Stimulated activated CD8-positive, alpha-beta memory T cell treated with anti-CD3 and anti-CD28 coated beads, Interleukin-4, amount 100 ng/mL, for 4 hours (primary cell): ENCODE measurements at places on chromosomes 3 and 15.

GRCh38 chr3:132237652-132238032, 79.6 kb upstream of the ACP3 start:
- no peak for DNase-seq

DNA sequence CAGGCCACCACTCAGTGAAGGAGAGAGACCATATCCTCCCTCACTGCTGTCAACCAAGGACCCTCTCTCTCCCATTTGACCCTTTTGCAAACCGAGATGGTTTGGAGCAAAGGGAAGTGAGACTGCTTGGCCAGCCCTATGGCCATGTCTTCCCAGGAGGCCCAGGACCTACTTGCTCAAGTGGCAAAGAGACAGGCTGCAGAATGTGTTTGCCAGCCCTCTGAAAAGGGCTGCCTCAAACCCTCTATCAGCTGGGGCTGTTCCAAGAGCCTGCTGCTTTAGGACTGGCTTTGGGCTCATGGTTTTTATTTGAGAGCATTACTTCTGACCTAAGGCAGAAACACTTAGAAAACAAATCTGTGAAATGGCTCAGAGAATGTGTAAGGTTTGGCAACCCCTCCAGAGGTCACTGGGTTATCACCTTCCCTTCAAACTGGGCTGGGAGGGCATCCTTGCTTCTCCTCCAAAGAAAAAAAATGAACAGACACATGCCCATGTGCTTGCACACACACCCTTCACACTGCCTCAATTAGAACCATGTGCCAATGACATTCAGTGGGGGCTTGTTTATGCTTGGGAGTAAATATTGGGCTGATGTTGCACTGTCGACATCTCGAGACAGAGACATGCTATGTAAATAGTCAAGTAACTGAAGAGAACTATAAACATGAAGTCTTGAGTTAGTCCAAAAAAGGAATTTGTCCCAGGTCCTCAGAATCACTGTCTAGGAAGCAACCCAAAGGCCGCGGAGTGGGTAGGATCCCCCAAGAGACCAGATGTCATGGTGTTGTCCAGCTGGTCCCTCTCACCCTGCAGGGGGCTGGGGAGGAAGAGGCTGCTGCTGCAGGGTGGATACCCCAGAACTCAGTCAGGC, 49.8 kb upstream of the CTDSPL start:
- DNase-seq: no peak

- DNase-seq: no peak
Observed at GRCh38 chr15:60299452-60300047, 98.2 kb downstream of the ANXA2 start.

GRCh38 chr15:62573876-62574275, 408.8 kb upstream of the C2CD4B start:
- no peak for DNase-seq

DNA sequence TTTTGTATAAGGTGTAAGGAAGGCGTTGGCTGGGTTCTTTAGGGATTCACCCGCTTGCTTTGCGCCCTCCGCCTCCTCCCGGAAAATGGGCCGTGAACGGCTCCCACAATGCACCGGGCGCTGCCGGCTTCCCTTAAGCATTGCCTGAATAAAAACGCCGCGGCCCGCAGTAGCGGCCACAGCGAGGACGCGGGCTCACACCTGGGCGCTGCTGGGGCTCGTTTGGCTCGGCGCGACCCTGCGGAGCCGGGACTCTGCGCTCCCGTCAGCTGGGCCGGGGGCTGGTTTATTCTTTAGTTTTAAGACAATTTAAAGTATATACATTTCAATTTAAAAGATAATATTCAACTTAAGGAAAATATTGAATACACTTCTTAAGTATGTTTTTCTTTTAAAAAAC, 343.5 kb upstream of the RGMA start:
- no peak for DNase-seq

DNA sequence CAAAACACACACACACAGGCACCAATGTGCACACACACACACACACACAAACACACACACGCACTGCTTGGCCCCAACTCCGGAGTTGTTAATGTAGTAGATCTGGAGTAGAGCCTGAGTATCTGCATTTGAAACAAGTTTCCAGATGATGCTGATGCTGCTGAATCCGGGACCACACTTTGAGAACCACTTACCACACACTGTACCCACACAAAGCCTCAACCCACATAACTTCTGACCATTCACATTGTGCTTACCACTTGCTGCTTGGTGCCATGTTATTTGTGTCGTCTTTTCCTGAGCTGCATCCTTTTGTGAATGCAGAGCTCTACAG, 36.9 kb downstream of the SETMAR start:
- DNase-seq: no peak
